Naive thymus-derived CD4-positive, alpha-beta T cell (primary cell): ENCODE measurements at places on chromosomes 2 and 18.

DNA sequence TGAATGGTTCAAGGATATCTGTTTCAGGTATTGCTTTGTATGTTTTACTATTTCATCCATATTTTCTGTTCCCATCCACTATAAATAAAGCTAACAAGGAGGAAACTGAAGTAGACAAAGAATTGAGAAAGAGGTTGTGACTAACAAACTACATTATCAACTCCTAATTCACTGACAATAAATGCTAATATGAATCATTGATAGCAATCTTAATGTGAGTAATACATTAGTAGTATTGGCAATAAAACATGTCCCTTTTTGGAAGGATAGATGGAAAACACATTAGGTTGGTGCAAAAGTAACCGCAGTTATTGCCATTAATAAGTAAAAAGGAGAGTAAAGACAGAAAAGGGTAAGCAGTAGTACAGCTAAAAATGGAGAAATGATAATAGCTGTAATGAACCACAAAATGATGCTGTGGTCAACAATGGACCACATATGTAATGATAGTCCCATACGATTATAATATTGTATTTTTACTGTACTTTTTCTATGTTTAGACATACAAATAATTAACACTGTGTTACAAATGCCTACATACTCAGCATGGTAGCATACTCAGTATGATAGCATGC lies 104.7 kb downstream of the THADA start:
- no peak for DNase-seq

GRCh38 chr2:96024336-96025193 lies 10.2 kb downstream of the GPAT2 start:
- no peak for DNase-seq

GRCh38 chr2:20425884-20426283 lies 21.0 kb upstream of the RHOB start:
- no peak for DNase-seq

- DNase-seq, result no peak
These were observed 73.9 kb downstream of the TWIST2 start for GRCh38 chr2:238921681-238922319.

DNA sequence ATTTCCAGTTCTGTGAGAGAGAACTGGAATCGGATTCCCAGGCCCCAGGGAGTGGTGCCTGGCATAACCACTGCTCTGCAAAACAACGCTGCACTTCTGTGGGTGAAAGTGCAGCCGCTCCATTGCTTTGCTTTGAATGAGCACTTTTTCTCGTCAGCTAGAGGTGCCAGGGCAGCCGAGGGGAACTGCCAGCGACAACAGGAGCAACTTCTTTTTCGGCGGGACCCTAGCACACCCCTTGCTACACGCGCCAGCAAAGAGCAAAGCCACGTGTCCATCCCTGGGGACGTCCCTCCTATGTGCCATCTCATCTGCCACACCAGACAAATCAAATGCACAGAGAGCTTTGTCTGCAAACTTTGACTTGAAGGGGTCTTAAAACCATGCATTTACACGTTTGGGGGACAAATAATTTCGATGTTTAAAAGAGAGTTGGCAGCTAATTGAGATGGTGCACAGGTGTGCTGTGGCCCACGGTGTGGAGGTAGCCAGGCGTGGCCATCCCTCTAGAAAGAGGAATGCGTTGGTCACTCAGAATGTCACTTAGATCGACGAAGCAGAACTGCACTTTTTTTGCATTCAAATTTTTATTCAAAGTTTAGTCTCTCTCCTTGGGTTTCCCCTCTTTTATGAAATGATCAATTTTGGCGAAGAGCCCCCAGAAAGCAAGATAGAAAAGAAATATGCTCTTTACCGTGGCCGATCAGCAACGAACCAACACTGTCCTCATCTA lies 151.8 kb downstream of the MBP start:
- DNase-seq, result no peak

GRCh38 chr2:170101789-170102188 lies 76.2 kb upstream of the MYO3B start:
- DNase-seq, result no peak

- no peak for DNase-seq
These were observed 7.5 kb upstream of the CYP26B1 start for GRCh38 chr2:72155151-72155550.

- no peak for DNase-seq
These were observed 118.4 kb downstream of the INO80D start for GRCh38 chr2:205967391-205968075.

GRCh38 chr2:188963741-188964140 lies 10.4 kb upstream of the COL3A1 start:
- DNase-seq, result no peak

GRCh38 chr18:14974088-14974487 lies 226.1 kb downstream of the ANKRD30B start:
- no peak for DNase-seq

- no peak for DNase-seq
These were observed 245.8 kb downstream of the ZEB2 start for GRCh38 chr2:144274131-144274530.

DNA sequence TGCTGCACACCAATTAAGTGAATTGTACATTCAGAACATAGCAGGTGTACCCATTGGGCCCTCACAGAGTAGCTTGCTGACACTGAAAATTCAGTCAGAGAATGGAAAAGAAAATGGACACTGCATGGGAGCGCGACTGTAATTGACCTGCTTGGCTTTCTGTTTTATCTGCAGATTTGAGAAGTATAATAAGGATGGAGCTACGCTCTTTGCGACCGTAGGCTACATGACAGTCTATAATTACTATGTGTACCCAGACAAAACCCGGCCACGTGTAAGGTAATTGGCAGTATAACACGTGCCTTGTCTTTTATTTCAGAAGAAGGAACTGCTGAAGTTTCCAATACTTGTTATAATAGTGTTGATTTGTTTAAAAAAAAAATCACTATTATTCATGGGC lies 33.5 kb upstream of the METAP1D start:
- DNase-seq, result no peak

GRCh38 chr2:104402825-104403224 lies 451.1 kb upstream of the POU3F3 start:
- DNase-seq, result no peak

DNA sequence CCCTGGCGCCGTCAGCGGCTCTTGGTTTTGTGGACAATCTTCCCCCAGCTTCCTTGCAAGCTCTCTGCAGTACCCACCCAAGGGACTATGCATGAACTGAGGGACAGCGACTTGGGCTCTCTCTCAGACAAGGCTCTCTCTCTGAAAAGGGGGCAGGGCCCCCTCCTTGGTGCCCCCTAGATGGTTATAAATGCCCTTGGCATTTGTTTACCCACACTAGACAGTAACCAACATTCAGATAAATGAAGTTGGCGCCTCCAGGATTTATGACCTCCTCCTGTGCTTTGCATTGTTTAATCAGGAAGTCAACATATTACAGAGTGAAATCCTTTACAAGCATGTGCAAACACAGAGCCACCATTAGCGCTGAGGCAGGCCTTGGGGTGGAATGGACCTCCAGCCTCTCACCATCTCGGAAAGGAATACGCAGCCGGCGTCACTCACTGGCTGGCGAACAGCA lies 547.4 kb upstream of the ID2 start:
- DNase-seq, result no peak

GRCh38 chr2:170291474-170291873 lies 113.5 kb downstream of the MYO3B start:
- no peak for DNase-seq

DNA sequence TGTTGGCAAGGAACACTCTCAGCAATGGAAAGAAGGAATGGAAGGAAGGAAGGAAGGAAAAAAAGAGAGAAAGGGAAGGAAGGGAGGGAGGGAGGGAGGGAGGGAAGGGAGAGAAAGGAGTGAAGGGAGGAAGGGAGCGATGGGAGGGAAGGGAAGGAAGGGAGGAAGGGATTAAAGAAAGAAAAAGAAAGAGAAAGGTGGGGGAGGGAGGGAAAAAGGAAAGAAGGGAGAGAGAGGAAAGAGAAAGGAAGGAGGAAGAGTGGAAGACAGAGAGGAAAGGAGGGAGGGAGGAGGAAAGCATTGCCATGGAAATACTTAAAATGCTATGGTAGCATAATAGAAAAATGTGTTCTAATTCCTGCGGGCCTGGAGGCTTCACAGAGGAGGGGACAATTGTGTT lies 22.4 kb downstream of the TTR start:
- no peak for DNase-seq

- no peak for DNase-seq
These were observed 32.6 kb upstream of the SPAG16 start for GRCh38 chr2:213251618-213252017.

- DNase-seq, result no peak
These were observed 24.7 kb downstream of the PKDCC start for GRCh38 chr2:42072349-42073118.

DNA sequence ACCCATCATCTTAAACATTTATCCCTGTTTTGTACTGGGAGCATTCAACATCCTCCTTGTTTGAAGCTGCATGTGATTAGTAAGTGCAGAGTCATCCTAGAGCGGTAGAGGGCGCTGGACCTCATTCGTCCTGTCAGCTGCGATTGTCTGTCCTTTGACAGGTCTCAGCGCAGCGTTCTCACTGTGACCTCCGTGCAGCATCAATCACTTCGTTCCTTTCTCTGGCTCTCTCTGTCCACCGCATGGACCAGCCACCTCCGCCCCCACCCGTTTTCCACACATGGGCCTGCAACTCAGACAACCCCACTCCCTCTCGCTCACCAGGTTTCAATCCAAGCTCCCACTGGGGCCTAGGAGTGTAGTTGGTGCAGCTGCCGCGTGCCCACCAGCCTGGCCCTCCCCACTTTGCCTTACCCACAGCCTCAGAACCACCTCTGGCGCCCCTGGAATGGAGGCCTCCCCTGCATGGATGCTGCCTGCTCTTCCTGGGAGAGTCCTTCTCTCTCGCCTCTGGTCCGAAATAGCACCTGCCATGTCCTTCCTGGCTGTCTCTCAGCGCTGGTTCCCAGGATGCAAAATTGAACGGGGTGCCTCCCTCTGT lies 90.5 kb downstream of the NDUFA10 start:
- peak; percentile 55 for DNase-seq

DNA sequence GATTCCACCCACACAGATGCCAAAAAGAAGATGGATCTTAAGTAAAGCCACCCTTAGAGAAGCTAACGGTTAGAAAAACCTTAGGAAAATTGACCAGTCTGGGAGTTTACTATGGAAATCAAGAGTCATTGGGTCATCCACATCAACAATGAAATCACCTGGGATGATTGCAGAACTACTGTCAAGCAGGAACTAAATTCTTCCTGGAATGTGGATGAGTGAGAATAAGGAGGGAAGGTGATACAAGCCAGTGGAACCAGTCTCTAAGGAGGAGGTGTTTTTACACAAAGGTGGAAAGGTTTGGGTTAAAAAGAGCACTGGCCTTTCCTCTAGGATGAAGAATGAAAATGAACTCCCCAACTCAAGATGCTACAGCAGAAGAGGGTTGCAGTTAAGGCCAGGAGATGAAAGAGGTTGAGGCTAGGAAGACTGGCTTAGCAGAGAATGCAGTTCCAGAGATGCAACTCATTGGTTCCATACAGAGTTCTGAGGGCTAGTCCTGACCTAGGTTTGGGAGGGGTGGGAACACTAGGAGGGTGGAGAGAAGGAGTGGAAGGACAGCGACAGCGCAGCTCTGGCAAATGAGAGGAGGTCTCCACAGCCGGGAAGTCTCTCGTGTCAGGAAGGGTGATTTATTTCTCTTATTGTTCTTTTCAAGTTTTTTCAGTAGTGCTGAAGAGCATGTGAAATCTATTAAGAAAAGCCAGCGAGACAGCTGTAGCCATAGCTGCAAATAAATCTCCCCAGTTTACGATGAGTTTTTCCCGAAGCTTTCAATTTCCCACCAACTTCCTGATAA lies 27.7 kb upstream of the KDM3A start:
- DNase-seq, result no peak

DNA sequence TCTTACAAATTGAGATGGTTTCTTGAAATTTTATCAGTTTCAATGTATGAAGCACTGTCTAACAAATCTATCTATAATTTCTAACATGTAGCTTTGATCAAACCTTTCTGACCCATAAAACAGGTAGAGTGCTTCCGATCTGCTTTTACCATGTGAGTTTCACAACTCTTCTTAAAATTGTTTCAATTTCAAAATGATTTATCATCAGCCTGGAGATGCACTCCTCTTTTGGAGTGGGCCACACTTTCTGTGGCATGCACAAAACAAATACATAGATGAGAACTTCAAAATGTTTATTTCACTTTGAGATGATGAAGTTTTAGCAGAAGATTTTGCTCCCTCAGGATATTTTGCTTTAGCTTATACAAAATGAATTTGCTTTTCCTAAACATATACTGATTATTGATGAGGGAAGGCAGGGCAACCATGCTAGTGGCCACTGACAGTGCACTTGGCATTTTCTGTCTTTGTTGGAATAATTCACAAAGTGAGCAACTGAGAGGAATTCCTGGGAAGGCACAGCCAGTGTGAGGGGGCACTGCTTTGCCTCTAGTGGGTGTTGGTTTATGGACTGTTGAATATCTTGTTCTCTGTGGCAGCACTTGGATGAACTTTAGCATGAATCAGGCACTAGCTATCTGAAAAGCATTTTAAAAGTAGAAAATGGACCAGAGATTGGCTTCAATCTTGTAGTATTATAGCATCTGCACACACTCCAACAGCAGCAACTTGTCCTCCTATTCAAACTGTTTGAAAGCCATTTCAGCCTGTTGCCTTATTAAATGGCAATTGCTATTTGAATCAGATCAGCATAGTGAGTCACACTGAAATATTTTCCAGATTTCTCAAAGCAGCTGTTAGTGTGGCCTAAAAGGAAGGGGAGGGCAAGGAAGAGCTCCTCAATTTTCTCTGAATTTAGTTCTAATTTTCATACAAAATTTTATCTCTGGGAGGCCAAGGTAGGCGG lies 193.2 kb downstream of the CCDC85A start:
- no peak for DNase-seq

DNA sequence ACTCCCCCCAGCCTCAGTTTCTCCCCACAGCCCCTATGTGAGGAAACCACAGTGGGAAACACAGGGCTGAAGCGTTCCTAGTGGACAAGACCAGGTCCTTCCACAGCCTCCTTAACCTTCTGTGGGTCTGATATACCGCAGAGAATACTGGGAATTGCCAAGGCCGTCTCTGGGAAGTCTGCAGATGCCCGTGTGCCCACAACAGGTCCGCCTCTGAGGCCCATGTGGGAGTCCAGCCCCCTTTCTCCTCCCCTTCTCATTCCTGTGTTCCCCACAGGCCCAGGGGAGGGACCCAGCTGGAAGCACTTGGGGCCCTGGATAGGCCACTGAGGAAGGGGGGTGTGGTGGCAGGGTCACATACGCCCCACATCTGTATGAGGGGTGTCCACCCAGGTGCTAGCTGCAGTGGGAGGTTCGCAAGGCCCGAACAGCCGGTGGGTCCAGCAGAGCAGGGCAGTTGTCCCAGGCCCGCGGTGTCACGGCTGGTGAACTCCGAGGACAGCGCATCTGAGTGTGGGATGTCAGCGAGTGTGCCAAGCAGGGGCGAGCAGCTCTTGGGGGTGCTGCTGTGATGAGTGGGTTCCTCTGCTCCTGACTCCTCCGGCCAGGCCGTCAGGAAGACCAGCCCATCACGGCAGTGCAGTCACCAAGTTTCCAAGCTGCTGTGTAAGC lies 2.4 kb upstream of the KCNIP3 start:
- DNase-seq, result no peak

- DNase-seq, result no peak
These were observed 213.8 kb downstream of the SMAD2 start for GRCh38 chr18:47716632-47717185.
